ENCODE measurements at places on chromosomes 7 and 10.

DNA sequence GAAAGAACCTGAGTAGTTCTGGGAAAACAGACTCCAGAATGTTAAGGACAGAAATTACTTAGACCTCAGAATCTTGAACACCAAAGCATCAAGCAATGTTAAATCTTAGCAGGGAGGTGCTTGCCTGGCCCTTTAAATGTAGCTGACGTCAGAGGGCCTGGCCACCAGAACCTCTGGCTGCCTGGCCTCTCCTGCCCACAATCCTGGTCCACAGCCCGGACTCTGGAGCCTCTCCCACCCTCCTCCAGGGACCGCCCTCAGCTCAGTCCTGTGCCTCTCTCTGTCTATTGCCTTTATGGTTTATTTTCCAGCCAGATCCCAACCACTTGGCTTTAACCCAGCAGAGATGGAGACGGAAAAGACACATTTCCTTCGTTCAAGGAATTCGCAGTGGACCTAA, 42.2 kb upstream of the EGR2 start:
- no peak for DNase-seq

DNA sequence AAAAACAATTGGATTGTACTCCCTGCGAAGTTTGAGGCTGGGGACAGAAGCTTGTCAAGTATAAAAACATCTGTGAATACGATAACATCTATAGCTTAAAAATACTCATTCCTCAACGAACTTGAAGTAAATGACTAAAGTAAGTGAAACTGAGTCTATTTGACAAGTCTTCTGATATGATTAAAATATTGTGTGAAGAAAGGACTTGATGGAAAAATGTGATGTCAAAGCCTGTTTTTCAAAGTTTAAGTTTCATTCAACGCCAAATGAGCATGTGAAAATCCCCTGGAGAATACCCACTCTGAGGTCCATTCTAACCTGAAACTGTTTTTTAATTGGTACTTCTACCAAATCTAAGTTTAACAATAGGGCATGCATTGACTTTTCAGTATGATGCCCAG, 122.3 kb upstream of the MDFIC start:
- no peak for DNase-seq

DNA sequence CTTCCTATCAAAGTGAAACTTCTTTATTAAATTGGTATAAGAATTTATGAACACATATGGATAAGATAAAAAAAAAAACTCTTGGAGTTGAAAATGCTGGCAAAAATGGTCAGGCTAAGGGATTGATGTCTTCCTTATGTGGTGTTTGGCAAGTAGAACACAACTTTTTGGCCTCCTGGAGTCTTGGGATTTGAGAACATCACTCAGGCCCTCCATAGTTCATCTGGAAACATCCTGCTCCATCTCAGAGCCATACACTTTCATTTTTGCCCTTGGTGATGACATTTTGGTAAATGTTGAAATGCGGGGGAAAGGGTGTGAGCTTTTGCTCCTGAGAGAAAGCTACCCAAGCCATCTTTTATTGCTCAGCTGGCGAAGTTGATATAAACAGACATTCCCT, 27.5 kb upstream of the BTBD16 start:
- no peak for DNase-seq

GRCh38 chr7:33395340-33395739, 266.0 kb downstream of the BBS9 start:
- DNase-seq = no peak

DNA sequence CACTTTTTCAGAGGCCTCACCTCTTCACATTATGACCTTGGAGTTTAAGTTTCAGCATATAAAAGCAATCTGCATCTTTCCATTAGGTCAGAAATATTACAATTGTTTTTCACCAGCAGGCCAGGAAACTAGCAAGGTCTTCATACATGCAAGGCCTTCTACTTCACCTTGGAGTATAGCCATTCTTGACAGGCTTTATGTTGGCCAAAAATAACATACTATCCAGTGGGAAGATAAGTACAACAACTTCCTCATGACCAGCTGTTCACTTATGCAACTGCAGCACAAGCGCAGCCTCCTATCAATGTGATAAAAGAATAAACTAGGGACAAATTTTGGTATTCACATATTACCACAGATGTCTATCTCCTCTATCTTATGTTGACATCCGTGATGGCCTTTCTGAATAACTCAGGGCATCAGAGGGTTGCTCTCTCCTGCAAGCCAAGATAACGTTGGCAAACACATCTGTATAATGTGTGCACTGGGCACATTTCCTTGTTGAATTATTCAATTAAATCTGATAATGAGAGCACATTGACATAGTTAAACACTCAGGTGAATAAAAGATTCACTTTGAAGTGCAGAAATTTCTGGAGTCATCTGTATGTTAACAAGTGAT, 239.8 kb downstream of the FZD1 start:
- no peak for DNase-seq
